Activated CD8-positive, alpha-beta memory T cell treated with anti-CD3 and anti-CD28 coated beads for 1 hour (primary cell): ENCODE measurements at places on chromosomes 7 and 10.

GRCh38 chr10:43569681-43570080 lies 4.7 kb downstream of the ZNF239 start:
- no peak for DNase-seq

- no peak for DNase-seq
Measured at GRCh38 chr7:83441-83840, 108.9 kb upstream of the FAM20C start.

DNA sequence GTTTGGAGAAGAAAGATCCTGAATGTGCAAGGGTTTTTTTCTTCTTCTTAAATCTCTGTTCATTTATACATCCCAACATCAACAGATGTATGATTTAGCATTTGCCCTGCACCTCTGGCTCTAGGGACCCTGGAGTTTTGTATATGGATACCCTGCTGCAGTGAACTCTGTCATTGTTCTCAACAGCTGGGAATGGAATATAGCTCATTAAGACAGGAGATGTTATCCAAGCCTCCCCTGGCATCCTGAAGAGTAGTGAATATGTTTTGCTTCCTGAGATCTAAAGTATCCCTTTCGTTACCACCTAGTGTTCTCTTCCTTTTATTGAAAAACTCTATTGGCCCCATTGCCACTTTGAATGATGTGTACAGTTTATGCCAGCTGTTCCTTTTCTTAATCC lies 275.9 kb downstream of the EXOC4 start:
- no peak for DNase-seq

DNA sequence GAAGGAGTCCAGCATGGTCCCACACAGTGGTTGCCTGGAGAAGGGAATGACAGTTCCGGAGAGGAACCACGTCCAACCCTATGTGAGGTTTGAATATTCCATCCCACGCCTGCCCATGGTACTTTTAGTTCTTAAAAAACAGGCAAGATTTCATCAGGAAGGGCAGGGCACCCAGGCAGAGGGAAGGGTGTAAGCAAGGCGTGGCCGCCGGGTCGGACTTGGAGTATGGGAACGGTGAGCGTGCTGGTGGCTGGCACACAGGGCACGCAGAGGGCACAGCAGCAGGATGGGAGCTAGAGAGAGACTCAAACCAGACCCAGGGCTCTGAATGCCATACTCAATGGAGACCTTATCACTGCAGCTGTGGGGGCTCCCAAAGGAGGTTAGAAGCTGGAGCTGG lies 34.3 kb downstream of the FAM53B start:
- no peak for DNase-seq

DNA sequence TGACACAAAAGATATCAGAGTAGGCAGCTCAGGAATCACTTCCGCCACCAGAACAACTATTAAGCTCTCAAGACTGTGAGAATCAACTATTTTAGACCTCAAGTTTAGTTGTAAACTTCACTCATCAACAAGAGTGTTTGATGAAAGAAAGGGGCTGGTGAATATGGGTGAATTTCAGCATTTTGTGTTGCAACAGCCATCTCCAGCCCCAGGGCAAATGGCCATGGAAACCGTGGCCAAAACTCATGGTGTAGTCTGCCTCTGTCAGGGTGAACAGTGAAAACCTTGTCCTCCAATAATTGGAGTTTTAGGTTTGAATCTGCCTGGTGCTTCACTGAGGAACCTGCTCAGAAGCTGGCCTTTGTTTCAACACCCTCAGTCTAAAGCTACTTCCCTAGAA lies 60.0 kb downstream of the POLR1F start:
- DNase-seq = no peak

DNA sequence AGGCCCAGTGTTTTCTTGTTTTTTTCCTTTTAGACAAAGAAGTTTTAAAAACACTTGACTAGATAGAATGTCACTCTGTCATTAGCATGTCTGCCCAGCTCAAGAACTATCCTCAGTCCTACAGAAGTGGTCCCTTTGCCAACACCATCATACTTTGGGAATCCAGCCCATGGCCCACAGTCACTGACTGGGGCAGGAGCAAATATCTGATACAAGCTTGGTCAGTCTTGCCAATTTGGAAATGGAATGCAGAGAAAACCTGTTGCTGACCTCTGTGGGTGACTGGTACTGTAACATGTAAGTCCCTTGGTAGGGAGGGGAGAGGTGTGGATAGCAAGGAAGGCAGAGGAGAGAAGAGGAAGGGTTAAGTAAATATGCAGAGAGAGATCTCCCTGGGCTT lies 47.8 kb downstream of the IPMK start:
- DNase-seq = no peak

GRCh38 chr10:34766811-34767494 lies 48.1 kb downstream of the PARD3 start:
- no peak for DNase-seq

DNA sequence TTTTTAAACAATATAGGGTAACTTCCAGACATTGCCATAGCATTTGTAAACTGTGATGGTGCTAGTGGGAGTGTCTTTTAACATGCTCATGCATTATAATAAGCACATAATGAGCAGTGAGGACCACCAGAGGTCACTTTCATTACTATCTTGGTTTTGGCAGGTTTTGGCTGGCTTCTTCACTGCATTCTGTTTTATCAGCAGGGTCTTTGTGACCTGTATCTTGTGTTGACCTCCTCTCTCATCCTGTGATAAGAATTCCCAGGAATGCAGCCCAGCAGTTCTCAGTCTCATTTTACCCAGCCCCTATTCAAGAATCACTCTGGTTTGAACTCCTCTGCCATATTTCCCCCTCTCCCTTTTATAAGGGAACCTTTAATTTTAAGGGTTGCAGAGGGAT lies 91.3 kb downstream of the ZNF467 start:
- DNase-seq = no peak

- DNase-seq = no peak
Measured at GRCh38 chr7:159060440-159060839, 84.2 kb downstream of the VIPR2 start.

- no peak for DNase-seq
Measured at GRCh38 chr7:93913197-93913596, 6.8 kb downstream of the GNGT1 start.

DNA sequence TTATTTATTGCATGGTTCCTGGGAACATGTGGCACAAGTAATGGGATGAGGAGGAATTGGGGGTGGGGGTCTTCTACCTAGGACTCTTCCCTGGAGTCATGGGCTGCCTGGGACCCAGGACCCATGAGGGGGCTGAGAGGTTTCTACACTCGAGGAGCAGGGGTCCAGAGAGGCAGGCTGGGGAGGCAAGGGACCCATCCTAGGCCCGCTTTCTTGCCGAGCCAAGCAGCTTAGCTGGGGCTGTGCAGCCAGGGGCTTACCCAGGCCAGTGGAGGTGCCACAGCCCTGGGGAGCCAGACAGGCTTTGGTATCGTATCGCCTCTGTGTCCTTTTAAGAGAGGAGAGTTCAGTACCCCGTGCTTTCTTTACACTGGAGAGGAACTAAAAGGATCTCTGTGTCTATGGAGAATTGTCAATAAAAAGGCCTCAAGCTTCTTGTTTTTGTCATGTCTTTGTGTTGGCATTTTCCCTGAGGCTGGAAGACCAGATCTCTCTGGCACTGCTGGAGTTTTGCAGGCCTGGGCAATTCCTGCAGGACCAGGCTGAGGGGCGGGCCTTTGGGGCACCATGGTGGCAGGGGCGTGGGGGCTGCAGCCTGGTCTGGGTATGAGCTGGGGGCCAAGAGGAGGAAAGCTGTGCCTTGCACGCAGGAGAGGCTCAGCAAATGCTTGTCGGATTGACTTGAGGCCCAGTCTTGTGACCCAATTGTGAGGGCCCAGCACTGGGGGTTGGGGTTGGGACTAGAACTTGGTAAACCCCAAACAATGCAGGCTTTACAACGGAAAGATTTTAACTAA lies 11.1 kb downstream of the SFRP5 start:
- no peak for DNase-seq

- DNase-seq = no peak
Measured at GRCh38 chr7:48611993-48612392, 312.4 kb upstream of the CDC14C start.

GRCh38 chr7:37394158-37394557 lies 54.5 kb downstream of the ELMO1 start:
- no peak for DNase-seq

GRCh38 chr10:91605968-91606367 lies 26.9 kb downstream of the PPP1R3C start:
- DNase-seq = no peak

GRCh38 chr10:76041551-76041950 lies 610.1 kb downstream of the LRMDA start:
- DNase-seq = no peak

GRCh38 chr7:44235582-44236332 lies 35.0 kb downstream of the YKT6 start:
- DNase-seq = no peak

GRCh38 chr7:126608339-126608776 lies 644.4 kb downstream of the GRM8 start:
- DNase-seq = no peak

DNA sequence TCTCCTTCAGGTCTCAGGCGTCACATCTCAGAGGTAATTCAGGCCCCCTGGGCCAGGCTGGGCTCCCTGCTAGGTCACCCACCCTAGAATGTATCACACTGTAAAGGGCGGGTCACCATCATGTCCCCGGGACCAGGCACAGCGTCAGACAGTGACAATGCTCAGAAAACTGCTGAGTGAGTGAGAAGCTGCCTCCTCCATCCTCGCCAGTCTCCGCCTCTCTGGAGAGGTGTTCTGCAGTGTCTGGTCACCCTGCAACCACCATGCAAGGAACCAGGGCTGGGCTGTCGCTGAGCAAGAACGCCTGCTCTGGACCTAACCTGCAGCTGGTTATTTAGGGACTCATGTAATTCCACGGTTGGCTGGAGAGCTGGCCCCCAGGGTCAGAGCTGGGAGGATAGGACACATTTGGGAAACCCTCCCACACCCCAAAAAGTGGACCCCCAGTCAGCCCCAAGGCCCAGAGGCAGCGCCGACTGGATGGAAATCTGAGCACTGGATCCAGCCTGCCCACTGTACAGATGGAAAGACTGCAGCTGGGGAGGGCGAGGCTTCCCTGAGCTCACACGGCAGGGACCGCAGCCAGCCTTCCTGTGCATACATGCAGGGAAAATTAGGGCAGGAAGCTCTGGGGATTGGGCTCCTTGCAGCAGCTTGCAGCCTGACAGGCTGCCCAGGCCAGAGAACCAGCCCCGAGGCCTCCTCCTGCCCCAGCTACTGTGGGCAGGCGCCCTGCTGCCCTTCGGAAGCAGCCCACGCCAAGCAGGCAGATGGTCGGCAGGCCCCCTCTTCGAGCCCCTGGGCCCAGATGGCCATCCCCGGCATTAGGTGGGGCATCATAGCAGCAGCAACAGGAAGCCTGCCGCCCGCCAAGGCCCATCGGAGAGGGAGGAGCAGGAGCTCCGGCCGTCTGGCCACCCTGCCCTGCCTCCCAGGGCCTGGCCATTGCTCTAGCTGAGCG lies 105.4 kb upstream of the ZMIZ1 start:
- no peak for DNase-seq

GRCh38 chr7:154302380-154302779 lies 250.2 kb downstream of the DPP6 start:
- no peak for DNase-seq

GRCh38 chr7:127978421-127978820 lies 52.8 kb downstream of the LRRC4 start:
- DNase-seq = no peak

DNA sequence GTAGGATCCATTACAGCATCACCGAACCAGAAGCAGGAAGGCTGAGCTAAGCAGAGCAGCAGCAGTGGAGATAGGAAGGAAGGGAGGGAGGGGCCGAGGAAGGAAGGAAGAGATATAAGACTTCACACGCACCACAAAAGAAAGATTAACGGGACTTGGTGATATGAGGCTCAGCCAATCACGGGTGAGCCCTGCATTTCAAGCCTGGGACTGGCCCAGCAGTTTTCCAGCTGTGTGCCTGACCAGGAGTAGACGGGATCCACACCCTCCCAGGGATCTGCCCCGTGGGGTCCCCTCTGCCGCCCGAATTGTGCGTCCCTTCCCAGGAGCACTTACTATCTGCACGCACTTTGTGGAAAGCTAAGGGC lies 16.2 kb downstream of the ATG9B start:
- no peak for DNase-seq

- DNase-seq = no peak
Measured at GRCh38 chr7:71255537-71256178, 123.7 kb downstream of the GALNT17 start.

DNA sequence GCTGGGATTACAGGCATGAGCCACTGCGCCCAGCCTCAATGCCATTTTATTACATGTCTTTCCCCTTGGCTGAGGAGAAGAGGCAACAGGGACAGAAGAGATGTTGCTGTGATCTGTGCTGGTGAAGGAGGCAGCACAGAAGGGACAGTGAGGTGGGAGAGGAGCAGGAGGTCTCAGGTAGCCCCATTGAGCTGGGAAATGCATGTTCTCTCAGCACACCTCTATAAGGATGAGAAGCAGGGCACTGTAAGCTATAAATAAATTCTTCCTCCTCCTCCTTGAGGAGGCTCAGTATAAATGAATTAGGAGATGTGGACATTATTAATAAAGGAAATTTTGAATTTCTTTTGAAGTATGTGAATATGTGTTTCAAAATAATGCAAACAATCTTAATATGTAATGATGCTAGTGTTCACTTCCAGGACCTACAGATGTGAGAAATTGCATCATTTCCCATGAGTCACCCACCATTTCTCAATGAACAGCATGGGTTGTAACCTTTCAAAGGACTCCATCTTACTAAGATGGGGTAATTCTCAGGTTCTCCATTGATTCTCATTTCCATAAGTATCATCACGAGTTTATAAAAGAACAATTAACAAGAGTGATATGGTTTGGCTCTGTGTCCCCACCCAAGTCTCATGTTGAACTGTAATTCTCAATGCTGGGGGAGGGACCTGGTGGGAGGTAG lies 88.9 kb upstream of the ODAD2 start:
- no peak for DNase-seq

DNA sequence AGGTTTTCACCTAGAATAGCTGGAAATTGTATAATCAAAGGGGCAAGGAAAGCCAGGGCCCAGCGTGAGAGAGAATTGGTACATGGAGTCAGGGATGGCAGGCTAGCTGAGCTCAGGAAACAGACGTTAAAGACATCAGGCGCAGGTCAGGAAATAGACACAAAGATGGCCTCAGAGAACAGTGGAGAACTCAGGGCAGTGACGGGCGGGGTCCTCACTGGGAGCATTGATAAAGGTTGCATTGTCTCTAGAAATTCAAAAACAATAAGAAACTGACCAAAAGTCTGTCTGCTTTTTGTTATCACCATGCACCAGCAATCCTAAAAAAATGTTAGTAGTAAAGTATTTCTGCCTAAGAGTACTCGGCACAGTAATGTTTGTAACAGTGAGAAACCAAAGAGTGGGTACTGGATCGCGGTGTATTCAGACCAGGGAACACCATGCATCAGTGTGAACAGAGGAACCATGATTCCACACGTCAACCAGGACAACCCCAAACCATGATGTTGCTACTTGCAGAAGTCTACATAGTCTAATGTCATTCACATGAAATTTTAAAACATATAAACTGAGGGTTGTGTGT lies 81.9 kb upstream of the AUTS2 start:
- DNase-seq = no peak

- DNase-seq = no peak
Measured at GRCh38 chr10:13589316-13589715, 2.6 kb downstream of the PRPF18 start.

- DNase-seq = no peak
Measured at GRCh38 chr10:35352512-35352911, 16.2 kb downstream of the CCNY start.
